GM12892 (cell line): ENCODE measurements at places on chromosomes 5 and 9.

GRCh38 chr5:88954511-88954910 lies 71.5 kb upstream of the MEF2C start:
- no peak for DNase-seq

GRCh38 chr5:33679791-33680190 lies 212.0 kb downstream of the ADAMTS12 start:
- DNase-seq, result no peak

DNA sequence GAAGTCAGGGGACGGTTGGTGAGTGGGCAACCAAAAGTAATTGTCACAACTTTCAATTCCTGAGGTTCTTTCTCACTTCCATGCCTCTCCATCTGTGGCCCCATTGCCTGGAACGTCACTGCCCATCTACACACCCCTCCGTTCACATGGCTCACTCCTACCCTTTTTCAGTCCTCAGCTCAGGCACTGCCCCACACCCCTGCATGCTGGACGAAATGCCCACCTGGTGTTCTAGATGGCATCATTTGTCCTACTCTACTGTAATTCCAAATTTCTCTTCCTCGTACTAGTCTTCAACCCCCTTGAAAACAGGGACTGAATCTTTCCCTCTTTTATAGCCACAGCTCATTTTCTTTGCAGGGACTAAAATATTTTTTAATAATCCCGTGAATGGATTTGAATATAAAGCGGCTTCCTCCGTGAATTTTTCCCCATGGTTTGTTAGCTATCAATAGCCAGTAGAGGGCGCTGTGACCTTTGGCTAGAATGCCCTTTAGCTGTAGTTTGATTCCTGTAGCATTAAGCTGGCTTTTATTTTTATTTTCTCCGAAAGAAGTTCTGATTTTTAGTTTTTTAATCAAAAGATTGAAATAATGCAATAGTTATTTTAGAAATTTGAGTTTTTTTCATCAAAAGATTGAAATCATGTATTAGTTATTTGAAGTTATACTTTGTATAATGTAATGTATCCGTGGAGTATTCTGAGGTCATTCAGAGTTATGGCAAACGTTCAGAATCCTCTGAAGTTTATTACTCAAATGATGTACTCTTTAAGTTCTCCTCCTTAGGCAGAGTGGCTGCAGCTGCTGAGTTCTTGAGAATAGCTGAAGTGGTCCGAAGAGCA lies 232.1 kb downstream of the SH3GL2 start:
- DNase-seq, result no peak

DNA sequence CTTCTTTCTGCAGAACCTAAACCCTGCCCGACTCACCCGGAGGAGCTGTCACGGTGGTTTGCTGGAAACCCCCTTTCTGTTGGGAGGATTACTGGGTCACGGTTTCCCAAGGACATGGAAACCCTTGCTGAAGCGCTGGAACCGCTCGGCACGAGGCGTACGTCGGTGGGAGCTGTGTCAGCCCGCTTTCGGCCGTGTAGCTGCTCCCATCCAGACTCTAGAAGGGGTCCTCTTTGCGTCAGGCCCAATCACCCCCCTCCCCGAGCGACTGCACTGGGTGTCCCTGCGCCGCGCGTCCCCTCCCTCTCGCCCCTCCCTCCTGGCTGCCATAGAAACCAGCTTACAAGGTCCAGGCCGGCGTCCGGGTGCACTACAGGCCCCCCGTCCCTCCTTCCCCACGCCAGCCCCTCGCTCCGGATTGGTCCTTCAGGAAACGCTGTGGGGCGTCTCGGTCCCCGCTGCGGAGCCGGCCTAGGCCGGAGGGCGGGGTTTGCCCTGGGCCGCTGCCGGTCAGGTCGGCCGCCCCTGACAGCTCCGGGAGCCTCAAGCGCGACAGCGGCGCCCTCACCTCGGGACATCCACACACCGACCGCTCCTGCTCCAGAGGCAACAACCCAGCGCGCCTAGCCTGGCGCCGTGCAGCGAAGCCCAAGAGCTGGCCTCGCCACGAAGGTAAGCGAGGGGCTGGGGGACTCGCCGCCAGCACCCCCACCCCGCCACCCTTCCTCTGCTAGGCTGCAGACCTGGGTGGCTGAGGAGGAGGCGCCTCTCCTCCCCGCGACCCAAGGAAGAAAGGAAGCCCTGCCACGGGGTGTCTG lies at the start of gene NIM1K:
Gene NIM1K, plus strand, starts transcription at position 486 of the 818 bp plus-strand sequence. CDS start 53,551 bp downstream, outside the sequence.
- DNase-seq, result peak; percentile 66

DNA sequence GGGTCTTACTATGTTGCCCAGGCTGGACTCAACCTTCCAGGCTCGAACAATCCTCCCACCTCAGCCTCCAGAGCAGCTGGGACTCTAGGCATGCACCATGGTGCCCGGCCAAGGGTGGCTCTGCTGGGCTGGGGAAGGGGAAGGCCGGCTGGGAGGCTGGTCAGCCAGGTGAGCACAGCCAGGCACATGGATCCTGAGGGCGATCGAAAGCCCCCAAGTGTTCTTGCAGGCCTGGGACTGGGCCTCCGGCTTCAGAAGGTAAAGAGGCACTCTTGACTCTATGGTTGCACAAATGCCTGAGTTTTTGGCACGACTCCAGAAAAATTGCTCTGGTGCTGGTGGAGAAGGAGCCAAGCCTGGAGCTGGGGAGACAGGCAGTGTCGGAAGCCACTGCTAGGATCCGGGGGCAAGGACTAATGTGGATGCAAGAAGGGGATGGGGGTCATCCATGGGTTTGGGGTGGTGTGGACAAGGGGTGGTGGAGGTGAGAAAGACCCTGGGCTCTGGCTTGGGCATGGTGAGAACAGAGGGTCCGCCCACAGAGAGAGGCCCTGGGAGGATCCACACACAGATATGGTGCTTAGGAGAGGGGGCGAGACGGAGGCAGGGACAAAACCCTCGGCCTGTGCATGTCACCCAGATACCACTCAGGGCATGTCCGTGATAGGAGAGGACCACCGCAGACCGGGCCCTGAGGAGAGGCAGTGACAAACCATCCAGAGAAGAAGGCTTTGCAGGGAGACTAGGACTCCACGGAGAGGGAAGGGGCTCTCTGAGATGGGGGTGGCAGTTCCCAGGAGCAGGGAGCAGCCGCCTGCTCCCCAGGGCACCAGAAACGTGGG lies 51.1 kb upstream of the COL5A1 start:
- no peak for DNase-seq

GRCh38 chr5:33657804-33658440 lies 217.2 kb downstream of the TARS1 start:
- DNase-seq, result no peak

- no peak for DNase-seq
These were observed 97.8 kb downstream of the FBXW11 start for GRCh38 chr5:171908638-171909037.

DNA sequence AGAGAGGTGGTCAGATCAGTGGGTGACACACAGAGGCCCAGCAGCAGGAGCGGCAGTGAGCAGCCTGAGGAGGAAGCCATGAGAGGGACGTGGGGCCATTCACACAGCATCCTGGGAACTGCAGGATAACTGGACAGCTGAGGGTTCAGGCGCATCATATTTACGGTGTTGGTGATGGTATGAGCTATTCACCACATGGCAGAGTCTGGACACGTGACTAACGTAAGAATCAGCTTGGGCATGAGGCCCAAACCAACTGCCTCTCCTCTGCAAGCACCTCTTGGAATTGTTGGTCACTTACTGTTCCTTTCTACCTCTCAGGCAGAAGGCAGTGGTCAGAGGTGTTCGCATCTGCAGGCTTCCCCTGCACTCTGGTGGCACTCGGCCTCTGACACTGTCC lies 141.1 kb downstream of the ENTREP1 start:
- no peak for DNase-seq

- DNase-seq, result no peak
These were observed 3.3 kb upstream of the PRDM6 start for GRCh38 chr5:123085638-123086286.

DNA sequence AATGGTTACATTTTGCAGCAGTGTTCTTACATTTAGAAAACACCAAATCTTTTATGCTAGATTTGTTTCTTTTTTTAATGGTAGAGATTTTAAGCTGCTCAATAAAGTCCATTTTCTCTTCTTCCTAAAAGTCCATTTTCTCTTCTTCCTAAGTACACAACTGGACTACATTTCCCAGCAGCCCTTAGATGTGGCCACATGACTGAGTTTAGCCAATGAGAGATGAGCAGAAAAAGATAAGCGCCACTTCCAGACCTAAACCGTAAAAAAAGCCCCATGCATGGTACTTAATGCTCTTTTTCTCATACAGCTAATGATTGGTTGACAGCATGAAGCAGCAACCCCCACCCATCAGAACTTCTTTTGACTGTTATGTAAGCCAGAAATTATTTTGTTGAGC lies 206.7 kb downstream of the FAM114A2 start:
- DNase-seq, result no peak

GRCh38 chr5:140174014-140174413 lies 974 bp upstream of the CYSTM1 start:
- DNase-seq, result no peak

DNA sequence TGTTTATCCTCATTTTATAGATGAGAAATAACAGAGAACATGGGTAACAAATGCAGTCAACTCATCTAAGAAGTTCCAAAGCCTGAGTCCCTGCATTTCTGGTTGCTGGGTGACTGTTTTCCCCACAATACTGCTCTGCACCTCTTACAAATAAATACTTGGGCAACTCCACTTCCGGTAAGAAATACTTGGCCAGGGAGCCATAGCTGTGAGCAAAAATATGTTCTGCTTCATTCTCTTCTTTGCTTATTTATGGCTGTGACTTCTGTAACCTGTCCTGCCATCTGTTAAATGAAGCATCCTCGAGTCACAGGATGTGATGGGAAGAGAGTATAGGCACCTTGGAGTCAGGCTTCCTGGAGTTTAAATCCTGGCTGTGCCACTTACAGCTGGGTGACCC lies 49.9 kb downstream of the GDNF start:
- no peak for DNase-seq

GRCh38 chr5:69030358-69031062 lies 63.3 kb upstream of the SLC30A5 start:
- DNase-seq, result no peak

DNA sequence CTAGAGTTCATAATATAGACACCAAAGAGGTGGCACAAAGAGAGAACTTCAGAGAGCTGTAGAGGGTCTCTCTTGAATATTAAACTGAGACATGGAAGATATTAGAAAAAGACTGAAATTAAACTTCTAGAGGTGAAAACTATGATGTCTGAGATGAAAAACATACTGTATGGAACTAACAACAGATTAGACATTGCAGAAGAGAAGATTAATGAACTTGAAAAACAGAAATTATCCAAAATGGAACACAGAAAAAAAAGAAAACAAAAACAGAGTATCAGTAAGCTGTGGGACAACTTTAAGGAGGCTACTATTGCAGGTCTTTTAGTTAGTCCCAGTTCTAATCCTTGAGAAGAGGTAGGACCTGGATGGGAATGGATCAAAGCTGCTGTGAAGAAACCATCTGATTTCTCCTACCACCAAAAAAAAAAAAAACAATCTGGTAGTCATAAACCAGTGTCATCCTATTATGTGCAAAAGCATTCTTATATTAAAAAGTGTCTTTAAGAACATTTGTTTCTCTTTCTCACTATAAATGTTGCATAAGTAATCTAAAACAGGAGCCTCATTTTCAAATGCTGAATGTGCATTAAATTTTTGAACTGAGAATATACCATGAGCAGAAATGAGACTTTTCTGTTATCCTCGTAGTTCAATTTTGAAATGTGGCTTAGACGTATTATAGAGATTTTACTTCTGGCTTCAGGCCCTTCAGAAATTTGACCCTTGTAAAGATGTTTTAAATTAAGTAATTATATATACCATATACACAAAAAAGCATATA lies 96.2 kb downstream of the ERMP1 start:
- no peak for DNase-seq

DNA sequence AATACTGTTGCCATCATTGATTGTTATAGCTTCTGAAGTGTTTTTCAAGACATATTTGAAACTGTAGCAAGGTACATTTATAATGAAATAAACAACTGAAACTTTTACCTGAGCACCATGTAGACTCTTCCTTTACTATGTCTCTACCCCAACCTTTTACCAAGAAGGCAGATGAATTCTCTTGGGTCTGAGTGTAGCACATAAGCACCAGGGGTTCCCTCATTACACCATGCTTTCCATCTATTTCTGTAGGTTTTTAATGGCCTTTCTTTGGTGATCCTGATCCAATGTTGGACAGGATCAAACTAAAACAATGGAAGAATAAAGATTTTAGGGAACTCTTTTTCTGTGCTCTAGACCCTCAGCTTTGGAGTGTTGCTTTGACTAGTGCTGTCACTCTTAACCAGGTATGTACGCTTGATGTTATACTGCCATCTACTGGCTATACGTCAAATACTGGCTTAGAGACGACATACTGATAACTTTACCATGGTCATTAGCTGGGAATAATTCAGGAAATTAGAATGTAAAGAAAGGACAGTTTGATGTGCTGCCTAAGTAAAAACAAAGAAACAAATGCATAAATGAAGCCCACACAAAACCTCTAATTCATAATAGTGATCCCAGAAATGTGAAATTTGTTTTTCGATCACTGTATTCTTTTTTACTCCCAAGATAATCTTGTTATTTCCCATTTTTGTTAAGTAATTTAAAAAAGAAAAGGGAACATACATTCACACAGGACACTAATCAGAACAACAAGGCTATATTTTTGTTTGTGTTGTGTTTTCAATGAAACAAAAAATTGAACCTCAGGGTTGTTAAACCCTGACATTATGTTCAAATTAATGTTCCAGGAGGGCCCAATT lies 30.7 kb downstream of the IFNW1 start:
- no peak for DNase-seq

DNA sequence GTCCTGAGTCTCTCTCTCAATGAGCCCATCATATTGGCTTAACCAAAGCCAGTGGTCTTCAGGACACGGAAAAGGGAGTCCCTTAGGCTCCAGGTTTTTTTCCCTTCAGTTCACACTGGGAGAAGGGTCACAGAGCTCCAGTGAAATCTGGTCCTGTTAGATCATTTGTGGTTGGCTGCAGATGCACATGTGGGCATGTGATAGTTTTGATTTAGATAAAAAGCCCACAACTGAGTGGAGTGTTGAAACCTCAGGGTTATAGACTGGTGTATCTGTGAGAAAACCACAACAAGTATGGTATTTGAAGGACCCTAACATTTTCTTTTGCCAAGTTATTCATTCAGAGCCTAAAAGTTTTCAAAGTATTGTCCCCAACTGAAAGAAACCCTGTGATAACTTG lies 46.7 kb downstream of the PRLR start:
- DNase-seq, result no peak

GRCh38 chr9:88396836-88397577 lies 8.8 kb downstream of the SPIN1 start:
- DNase-seq, result no peak
